ENCODE measurements at places on chromosomes 12 and 14.

DNA sequence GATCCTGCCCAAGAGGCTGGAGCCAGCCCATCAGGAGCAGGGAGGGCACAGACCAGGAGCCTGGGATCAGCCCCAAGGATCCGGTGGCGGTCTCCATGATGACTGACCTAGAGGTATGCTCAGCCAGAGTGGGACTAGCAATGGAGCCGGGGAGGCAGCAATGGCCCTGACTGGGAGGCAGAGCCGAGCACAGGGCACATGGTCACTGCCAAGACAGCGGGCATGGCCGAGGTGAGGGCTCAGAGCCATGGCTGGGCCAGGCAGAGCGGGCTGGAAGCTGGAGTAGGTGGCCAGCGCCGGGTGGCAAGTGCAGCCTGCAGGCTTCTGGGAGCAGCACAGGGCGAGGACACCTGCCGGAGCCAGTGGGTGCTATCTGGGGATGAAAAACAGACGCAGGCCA is 259.3 kb downstream of the BCL11B start:
- DNase-seq = no peak

- DNase-seq = no peak
These were observed 352.3 kb upstream of the TMPO start for GRCh38 chr12:98162906-98163678.

DNA sequence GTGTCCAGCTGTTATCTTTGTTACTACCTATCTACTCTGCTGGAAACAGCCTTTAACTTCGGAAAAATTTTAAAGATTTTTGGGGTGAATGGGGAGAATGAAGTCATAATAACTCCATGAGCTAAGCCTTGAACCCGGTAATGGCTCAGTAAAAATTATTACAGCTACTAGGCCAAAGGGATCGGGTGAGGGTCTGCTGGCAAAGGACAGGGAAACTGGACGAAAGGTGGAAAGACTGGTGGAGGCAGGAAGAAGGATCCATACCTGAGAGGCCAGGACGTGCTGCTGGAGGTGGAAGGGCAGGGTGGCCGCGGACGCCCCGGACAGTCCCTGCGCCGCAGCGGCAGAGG is 10.1 kb downstream of the TBX3 start:
- no peak for DNase-seq

GRCh38 chr12:19447386-19447785 is 8.1 kb downstream of the AEBP2 start:
- DNase-seq = no peak

- no peak for DNase-seq
These were observed 216.4 kb downstream of the NOVA1 start for GRCh38 chr14:26381405-26381804.

All from smooth muscle cell of the brain vasculature (primary cell).